ENCODE measurements at places on chromosomes 2 and 18.

DNA sequence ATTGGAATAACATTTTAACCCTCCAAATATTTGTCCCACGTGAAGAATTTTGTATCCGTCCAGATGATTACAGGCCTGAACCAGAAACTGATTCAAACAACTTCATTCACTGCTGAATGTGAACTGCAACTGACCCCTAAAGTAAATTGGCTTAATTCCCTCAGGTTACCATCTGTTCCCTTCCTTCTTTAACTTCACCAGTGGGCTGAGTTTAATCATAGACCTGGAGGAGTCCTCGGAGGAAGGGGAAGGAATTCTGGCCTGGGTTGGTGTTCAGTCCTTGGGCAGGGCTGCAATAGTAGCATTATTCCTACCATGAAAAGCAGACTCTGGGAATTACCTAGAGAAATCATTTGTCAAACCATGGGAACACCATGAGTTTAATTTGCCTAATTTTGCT, 207.4 kb downstream of the TMEM247 start:
- DNase-seq, result no peak

- DNase-seq, result no peak
Observed at GRCh38 chr2:217271813-217272212, 411.9 kb upstream of the TNP1 start.

GRCh38 chr18:46344416-46345180, 240.4 kb downstream of the HAUS1 start:
- no peak for DNase-seq

- DNase-seq, result no peak
Observed at GRCh38 chr18:51157215-51157614, 40.3 kb downstream of the MEX3C start.

GRCh38 chr2:232971744-232972143, 41.3 kb downstream of the NGEF start:
- no peak for DNase-seq
